ENCODE measurements at places on chromosomes 1 and 21.

- no peak for DNase-seq
These were observed 22.8 kb downstream of the CDC7 start for GRCh38 chr1:91523482-91523881.

DNA sequence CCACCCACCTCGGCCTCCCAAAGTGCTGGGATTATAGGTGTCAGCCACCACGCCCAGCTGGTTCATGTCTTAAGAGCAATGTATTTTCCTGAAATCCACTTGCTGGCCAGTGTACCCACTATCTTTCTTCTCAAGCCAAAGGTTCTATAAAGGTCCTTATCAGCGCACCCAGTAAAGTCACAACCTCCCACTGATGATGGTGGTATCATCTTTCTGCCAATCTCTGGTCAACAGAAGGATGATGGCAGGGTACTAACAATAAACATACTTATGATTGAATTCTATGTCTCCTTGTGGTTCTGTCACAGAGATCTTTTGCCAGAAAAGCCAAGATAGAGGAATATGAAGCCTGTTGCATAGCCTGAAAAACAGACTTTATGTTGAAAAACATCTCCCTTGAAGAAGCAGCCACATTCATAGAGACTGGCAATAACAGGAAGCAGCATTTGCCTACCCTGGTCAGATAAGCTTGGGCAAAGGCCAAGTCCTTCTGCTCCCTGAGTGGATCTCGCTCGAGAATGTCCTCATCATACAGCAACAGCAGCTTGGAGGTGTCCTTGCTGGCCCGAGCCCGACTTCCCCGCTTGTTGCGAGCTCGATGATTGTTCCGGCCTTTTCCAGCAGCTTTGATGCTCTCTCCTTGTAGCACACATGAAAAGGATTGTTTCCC is 73.0 kb downstream of the DAP3 start:
- DNase-seq: no peak

GRCh38 chr1:223504741-223505140 is 111.5 kb downstream of the CCDC185 start:
- peak; percentile 76 for DNase-seq

DNA sequence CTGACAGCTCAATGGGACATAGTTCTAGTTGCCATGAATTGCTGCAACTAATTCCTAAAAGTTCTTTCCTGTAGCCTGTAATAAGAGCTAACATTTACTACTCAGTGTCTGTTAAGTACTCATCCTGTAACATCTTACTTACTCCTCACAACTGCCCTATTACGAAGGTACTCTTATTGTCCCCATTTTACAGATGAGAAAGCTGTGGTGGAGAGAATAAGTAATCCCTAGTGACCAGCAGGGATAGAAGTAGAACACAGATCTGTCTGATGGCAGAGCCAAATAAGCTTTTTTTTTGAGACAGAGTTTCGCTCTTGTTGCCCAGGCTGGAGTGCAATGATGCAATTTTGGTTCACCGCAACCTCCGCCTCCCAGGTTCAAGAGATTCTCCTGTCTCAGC is 3.1 kb downstream of the STK40 start:
- no peak for DNase-seq

- DNase-seq: no peak
These were observed 41.9 kb downstream of the LPGAT1 start for GRCh38 chr1:211788626-211789025.

DNA sequence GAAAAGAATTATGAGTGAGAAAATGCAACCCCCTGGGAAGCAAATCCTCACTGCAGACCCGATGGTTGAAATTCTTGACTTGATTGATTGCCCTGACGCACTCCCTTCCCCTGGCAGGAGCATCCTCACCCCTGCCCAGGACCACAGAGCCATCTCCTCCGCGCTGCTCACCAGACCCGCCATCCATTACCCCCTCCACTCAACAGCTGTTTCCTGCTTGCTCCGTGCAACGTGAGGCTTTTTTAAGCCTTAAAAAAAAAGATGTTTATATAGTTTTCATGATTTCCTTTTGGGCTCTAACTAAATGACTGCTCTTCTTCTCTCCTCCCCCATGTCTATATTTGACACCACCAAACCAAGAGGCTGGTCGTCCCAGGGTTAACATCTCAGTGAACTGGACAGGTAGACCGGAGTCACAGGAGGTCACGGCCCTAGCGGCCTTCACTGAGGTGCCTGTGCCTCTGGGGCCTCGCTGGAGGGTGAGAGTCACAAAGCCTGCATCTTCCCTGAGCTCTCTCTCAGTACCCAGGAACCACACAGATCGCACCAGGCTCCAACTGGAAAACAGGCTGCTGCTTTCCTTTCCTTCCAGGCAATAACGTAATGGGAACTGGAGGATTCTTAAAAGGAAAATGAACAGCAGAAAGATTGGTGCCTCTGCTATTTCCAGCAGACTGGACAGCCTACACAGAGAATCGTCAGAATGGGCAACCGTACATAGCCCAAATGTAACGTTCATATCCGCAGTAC is 49.8 kb downstream of the ZBTB18 start:
- no peak for DNase-seq

Measured in GM04503 (cell line).